WTC11 (cell line): ENCODE measurements at places on chromosomes 7 and 10. TPM values are rescaled to one million over a fixed set of nuclear protein-coding genes. Genes with fewer than 3 reads are reported as not detected.

The KNDC1 gene
- total RNA-seq, result 25.7 to 26.8 TPM (median 26.6 TPM) in 3 replicates

The ABCB8 gene
- 27.9 to 35.9 TPM (median 28.4 TPM) in 3 replicates for total RNA-seq

The MMD2 gene
- 0.09 TPM in 1 of 3 replicates, not detected in the others for total RNA-seq

The CYP2C9 gene
- total RNA-seq, result 0.32 to 0.64 TPM (median 0.50 TPM) in 3 replicates

The CYP2E1 gene
- 1.0 to 2.6 TPM (median 1.3 TPM) in 3 replicates for total RNA-seq

The SLC18A3 gene
- total RNA-seq, result 0.07 to 0.13 TPM (median 0.09 TPM) in 3 replicates

The KIAA1549 gene
- total RNA-seq, result 16.3 to 18.7 TPM (median 17.2 TPM) in 3 replicates

The PPP1R3C gene
- 1.5 to 3.3 TPM (median 2.8 TPM) in 3 replicates for total RNA-seq

The CYP2C8 gene
- total RNA-seq, result 0.46 to 0.81 TPM (median 0.69 TPM) in 3 replicates

The FXYD4 gene
- not detected in 3 replicates for total RNA-seq

The TACC2 gene
- 22.2 to 28.9 TPM (median 23.1 TPM) in 3 replicates for total RNA-seq

The C10orf105 gene
- total RNA-seq, result 0.48 to 0.99 TPM (median 0.85 TPM) in 3 replicates

The OR6V1 gene
- total RNA-seq, result not detected in 3 replicates

The PLAC9 gene
- 4.6 to 7.3 TPM (median 6.6 TPM) in 3 replicates for total RNA-seq

The BAMBI gene
- 26.4 to 29.0 TPM (median 27.4 TPM) in 3 replicates for total RNA-seq

The VWA2 gene
- 2.1 to 3.1 TPM (median 2.7 TPM) in 3 replicates for total RNA-seq

The HOXA7 gene
- not detected in 3 replicates for total RNA-seq

The ARID5B gene
- total RNA-seq, result 0.85 to 2.3 TPM (median 1.2 TPM) in 3 replicates

The ATRNL1 gene
- 25.0 to 28.7 TPM (median 26.7 TPM) in 3 replicates for total RNA-seq

The ASCC1 gene
- 30.4 to 38.7 TPM (median 32.5 TPM) in 3 replicates for total RNA-seq

The GPR15LG gene
- total RNA-seq, result not detected in 3 replicates

The ERCC6 gene
- total RNA-seq, result 10.9 to 14.5 TPM (median 14.3 TPM) in 3 replicates

The STRIP2 gene
- total RNA-seq, result 6.5 to 7.7 TPM (median 7.6 TPM) in 3 replicates

The CFAP70 gene
- total RNA-seq, result 0.31 to 0.73 TPM (median 0.39 TPM) in 3 replicates

The CYP26C1 gene
- total RNA-seq, result 0.07 to 0.11 TPM (median 0.11 TPM) in 3 replicates

The CFAP46 gene
- 2.9 to 3.4 TPM (median 3.3 TPM) in 3 replicates for total RNA-seq

The VIPR2 gene
- total RNA-seq, result 7.5 to 7.8 TPM (median 7.6 TPM) in 3 replicates

The PAX4 gene
- not detected in 3 replicates for total RNA-seq

The HOXA4 gene
- total RNA-seq, result not detected in 3 replicates

The AGBL3 gene
- total RNA-seq, result 1.6 to 2.1 TPM (median 2.0 TPM) in 3 replicates
